ENCODE measurements at places on chromosomes 5 and 9.

DNA sequence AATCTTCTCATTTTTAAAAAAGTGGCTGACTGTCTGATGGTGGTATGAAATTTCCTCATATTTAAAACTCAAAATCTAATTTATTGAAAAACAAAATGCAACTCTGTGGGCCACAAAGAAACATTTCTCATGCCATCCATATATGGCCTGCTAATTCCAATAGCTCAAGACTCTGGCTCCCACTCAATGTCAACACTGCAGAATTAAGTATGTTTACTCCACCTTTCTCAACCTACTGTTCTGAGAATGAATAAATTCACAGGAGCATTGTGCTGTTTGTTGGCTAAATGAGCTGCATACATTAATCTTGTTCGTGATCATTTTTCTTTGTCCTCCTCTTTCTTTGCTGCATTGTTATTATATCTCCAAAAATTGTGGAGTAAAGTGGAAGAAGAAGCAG is 79.5 kb upstream of the GABRG2 start:
- no peak for DNase-seq

DNA sequence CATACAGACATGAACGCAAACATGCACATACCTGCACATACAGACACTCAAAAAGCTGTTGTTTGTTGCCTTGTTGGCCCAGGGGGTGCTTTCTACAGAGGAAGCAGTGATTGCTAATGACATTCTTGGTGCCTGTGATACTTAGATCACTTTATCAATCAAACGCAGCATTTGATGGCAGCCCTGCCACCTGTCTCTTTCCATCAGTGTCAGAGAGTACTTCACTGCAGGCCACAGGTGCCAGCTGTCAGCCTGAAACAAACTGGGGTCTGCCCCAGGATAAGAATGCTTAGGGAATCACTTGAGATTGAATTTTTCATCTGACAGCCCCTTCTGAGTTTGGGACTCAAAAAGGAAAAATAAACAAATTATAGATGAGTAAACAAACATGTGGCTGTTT is 388.9 kb upstream of the SGCD start:
- no peak for DNase-seq

DNA sequence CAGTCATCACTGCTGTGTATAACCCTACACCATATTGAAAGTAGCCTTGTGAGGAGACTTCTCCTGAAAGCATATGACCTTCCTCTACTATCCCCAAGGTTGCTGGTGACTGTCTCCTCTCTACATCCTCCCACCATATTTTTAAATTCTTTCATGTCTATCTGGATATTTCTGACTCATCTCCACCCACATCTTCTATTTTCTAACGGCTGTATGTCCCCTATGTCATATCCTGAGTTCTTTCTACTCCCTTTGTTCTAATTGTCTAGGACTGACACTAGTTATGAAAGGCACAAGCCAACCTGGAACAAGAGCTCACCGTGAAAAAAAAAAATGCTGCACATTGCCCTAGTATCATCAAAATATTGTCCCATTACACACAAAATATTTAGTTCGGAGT is 218.3 kb upstream of the ZNF462 start:
- DNase-seq, result no peak

DNA sequence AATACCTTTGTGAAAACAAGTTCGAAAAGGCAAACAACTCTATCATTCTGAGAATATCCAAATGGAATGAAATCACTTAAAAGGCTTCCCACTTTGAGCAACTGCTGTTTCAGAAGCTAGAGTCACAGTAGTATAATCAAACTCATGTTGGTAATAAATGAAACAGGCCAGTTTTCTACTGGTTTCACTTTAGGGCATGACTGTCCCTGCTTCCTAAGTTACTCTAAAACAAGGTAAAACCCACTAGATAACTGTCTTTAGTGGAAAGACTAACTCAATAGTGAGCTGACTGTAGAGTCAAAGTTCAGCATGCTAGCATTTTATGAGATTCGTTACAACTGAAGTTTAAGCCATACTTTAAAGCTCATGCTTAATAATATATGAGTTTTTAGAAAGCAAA is 6.0 kb downstream of the CDC26 start:
- DNase-seq, result no peak

DNA sequence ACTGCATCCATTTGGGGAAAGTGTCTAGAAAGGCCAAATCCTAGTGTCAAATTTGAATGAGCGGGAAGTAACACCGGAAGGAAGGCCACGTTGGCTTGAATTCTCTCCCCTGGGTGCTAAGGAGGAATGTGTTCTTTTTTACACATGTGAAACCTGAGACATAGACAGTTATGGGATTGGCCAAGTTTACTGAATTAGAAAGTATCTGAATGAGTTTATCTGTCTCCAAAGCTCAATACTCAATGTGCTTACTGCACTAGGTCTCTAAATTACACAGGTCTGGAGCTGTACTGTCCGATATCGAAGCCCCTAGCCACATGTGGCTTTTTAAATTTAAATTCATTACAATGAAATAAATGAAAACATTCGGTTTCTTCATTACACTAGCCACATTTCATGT is 6.0 kb downstream of the DMRT1 start:
- no peak for DNase-seq
